RWPE2 (cell line): ENCODE measurements at places on chromosomes 16 and 17.

DNA sequence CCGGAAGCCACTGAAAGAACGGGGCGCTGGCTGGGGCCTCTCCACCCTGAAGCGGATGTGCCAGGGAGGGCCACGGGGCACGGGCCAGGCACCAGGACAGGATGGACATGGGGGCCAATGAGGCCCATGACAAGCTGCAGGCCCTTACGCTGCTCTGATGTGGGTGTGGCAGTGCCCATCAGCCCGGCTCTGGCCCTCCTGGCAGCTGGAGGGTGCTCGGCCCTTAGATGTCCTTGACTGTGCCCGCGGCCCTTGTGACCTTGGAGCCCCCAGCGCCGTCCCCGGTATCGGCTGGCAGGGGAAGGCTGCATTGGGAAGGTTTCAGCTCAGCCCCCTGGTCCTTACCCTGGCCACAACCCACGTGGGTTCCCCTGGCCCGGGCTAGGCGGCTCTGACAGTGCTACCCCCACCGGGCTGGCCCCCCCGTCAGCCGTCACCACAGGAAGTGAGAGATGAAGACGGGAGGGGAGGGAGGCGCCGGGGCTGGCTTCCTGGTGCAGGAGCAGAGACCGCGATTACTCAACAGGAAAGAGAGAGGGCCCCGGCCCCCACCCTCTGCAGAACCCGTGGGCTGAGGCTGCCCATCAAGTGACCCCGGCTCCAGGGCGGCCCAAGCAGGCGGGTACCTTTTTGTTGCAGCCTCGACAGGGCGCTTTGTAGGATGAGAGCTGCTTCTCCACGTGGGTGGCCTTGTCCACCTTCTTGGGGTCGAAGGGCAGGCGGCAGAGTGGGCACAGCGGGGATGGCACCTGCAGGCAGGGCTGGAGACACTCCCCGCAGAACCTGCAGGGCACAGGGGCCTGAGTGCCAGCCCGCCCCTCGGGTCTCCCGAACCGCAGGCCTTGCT lies 5.3 kb downstream of the RNF166 start:
- DNase-seq, result no peak

DNA sequence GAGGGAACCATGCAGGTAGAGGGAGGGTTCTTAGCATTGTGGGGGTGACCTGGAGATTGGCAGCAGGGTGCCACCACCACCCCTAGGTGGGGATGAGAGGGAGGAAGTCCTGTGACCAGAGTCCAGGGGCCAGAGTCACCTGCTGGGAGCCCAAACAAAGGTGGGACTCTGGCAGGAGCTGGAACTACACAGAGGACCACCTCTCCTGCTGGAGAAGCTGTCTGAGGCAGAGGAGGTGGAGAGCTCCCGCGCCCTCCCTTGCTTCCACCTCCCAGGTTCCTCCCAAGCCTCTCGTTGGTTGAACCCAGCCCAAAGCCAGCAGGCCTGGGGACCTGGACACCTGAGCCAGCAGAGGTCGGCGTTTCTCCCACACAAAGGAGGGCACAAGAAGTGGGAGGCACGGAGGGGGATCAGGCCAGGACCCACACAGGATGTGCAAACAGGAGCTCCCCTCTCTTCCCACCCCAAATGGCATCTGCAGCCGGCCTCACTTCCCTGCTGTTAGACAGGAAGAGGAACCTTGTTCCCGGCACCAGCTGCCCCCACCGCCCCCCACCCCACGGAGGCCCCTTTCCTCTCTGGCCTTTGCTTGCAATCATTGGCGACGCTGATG lies 154.6 kb downstream of the SEC14L1 start:
- no peak for DNase-seq

GRCh38 chr16:18782697-18783429 lies 7.3 kb downstream of the RPS15A start:
- no peak for DNase-seq

DNA sequence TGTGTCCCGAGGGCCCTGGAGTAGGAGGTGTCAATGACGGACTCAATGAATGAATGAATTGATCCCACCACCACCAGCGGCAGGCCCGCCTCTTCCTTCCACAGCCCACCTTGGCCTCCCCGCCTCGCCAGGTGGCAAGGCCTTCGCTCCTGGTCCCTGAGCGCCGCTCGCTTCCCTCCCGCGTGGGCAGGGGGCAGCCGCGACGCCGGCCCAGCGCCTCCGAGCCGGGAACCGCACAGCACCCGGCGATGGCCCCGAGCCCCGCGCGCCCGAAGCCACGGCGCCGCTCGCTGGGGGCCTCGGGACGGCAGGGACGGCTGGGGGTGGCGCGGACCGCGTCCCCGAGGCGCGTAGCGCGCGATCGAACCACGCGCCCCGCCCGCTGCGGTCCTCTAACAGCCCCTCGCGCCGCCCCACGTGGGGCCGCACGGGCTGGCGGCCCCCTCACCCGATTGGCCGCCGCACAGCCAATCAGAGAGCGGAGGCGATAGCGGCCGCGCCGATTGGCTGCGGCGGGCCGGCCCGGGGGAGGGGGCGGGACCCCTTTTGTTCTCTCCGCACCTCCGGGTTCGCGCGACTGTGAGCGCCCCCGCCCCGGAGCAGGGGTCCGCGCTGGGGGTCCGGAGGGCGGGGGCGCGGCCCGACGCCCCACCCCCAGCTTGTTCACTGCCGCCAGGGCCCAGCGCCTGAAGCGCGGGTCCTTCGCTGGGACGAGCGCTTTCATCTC lies 31.4 kb downstream of the ACTG1 start:
- peak; percentile 60 for DNase-seq

DNA sequence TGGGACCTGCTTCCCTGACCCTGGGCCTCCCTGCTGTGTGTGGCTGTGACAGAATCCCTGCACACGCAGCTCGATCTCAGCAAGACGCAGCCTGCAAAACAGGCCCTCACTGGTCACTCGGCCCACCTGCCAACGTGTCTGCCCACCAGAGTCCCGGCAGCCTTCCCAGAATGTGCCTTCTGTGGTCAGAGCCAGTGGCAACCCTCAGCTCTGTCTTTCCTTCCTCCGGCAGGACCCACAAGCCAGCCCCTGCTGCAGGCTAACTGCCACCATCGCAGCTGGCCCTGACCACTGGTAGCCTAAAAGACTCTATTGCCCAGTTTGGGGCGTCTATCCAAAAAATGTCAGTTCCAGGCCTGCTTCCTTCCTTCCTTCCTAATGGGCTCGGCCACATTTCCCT lies 83.2 kb downstream of the LITAF start:
- no peak for DNase-seq

- no peak for DNase-seq
These were observed 22.7 kb downstream of the HS3ST3B1 start for GRCh38 chr17:14323522-14323981.

- no peak for DNase-seq
These were observed 26.0 kb upstream of the ADCY9 start for GRCh38 chr16:4142268-4142667.

GRCh38 chr16:1395444-1396031 lies 19.0 kb downstream of the UNKL start:
- DNase-seq, result no peak

GRCh38 chr17:17112628-17113200 lies 70.5 kb downstream of the MPRIP start:
- no peak for DNase-seq

GRCh38 chr17:76791053-76791980 lies 53.4 kb downstream of the MFSD11 start:
- no peak for DNase-seq

DNA sequence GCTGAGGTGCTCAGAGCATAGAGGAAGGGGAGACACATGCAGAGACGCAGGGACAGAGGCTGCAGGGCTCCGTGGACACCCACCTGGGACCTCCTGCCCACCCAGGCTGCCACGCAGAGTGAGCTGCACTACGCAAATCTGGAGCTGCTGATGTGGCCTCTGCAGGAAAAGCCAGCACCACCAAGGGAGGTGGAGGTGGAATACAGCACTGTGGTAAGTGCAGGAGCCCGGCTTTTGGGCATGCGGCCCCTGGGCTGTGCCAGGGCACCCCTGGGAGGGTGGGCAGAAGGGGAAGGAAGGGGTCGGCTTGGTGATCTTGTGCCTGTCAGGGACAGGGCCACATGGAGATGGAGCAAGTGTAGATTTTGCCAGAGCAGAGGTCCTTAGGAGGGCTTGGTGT lies 15.2 kb downstream of the CD300A start:
- DNase-seq, result no peak

DNA sequence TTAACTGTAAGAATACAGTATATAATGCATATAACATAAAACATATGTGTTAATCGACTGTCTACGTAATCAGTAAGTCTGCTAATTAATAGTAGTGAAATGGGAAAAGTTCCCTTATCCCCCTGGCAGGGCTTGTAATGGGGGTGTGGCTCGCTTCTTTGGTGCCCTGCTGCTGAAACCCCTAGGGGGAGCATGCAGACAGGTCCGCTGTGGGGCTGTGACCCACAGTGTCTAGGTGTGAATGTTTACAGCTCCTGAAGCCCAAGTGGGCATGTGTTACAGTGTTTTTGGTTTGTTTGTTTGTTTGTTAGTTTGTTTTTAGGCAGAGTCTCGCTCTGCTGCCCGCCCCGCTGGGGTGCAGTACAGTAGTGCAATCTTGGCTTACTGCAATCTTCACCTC lies 495.7 kb downstream of the SHISA9 start:
- DNase-seq, result no peak

DNA sequence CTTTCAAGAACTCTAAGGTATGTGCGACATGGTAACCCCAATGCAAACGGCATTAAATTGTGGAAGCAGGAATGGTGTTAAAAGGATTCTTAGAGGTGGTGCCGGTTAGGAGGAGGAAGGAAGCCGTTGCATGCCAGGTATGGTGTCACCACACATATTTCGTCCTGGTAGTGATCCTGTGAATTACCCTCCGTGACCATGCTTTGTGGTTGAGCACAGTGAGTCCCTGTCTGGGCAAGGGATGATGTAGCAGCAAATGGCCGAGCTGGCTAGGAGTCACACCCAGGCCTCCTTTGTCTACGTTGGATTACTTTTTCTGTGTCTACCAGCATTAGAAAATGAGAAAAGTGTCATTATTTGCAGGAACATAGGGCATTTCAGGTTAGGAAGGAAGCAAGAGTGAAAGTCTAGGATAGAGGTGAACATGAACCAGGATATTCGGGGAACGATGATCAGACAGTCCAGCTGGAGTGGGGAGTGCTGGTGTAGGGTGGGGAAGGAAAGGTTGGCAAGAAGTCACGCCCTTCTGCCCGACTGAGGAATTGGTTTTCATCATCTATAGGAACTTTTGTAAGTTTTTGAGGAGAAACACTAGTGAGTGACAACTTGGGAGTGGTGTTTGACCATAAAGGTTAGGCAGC lies 123.5 kb downstream of the PRKCA start:
- no peak for DNase-seq

DNA sequence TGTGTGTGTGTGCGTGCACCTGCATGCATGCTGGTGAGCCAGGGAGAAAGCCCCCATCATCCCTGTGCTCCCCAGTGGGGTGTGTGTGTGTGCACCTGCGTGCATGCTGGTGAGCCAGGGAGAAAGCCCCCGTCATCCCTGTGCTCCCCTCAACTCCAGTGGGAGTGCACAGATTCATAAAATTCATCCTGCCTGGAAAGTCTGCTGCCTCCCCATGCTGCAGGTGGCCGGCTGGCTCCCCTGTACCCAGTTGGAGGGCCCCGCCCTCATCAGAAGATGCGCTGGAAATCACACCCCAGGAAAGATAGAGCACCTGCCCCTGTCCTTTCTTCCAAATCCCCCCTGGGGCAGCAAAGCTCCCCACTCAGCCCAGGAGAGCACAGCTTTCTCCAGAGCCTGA lies 84.8 kb upstream of the DOC2B start:
- DNase-seq, result peak; percentile 25

DNA sequence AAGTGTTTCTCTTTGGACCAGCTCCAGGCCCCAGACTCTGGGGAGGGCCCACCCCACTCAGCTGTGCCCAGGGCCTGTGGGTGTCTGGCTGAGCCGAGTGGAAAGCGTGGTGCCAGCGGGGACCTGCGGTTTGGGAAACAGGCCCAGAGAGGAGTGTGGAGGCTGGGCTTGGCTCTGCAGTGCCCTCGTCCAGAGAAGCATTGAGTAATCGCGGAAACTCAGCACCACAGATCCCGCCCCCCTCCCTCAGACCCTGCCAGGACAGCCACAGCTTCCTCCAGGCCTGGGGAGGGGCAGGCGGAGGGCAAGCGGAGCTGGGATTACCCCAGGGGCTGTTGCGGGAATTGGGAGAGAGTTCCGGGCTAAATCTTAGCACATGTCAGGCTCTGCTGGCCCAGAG lies 14.6 kb upstream of the PITPNA start:
- DNase-seq, result peak; percentile 80

GRCh38 chr16:5541356-5541755 lies 443.8 kb upstream of the EEF2KMT start:
- DNase-seq, result no peak

DNA sequence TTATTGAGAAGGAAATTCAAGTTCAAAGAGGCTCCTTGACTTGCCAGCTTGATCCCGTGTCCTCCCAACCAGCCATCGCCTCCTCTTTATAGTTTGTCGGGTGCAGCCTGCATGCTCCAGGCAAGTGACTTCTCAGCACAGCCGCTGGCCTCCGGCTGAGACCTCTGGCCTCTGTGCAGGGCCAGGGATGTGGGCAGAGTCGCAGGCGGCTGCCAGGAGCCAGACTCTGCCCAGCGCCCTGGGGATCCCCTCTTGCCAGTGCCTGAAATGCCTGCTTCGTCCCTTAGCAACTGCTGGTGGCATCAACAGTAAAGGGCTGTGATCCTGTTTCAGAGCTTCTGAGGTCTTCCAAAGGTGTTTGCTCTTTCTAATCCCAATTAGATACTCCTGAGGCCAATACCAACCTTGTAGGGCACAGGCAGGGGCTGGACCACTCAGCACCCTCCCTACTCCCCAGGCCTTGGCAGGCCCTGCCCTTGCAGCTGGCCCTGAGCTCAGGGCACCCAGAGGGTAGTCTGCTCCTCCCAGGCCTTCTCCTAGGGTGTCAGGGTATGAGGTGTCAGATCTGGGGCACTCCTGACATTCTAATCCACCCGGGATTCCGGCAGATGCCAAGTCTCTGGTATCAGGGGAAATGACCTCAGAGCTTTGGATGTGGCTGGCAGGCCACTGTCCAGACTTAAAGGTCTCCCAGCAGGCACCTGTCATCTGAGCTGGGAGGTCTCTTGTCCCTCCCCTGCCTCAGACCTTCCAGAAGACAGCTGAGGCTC lies 68.0 kb upstream of the SIAH1 start:
- no peak for DNase-seq

- no peak for DNase-seq
These were observed 4.3 kb upstream of the KRTAP3-1 start for GRCh38 chr17:41013181-41013580.

- DNase-seq, result no peak
These were observed 6.0 kb upstream of the RNF135 start for GRCh38 chr17:30964876-30965275.

GRCh38 chr16:67198238-67198734 lies 645 bp upstream of the ELMO3 start:
- peak; percentile 79 for DNase-seq

- DNase-seq, result no peak
These were observed 47.2 kb upstream of the SLC47A1 start for GRCh38 chr17:19486351-19487023.

DNA sequence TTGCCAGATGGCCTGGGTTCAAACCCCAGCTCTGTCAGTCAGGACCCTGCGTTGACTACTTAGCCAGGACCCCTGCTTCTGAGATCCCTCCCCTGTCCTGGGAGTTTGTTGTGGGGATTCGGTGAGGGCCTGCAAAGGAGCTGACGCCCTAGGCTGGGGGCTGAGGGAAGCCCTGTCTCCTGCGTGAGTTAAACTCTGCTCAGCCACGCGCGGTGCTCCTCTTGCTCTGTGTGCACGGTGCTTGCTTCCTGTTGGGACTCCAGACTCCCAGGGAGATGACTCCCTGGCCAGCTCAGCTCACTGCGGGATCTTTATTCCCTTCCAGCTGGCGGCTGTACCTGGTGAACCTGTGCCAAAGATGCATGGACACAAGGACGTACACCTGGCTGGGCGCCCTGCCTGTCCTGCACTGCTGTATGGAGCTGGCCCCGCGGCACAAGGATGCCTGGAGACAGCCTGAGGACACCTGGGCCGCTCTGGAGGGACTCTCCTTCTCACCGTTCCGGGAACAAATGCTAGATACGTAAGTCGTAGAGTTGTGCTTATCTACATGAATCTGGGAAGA lies 37.4 kb downstream of the RNF213 start:
- no peak for DNase-seq
